ENCODE measurements at places on chromosomes 3 and 15.

GRCh38 chr15:58419803-58420524 lies 11.8 kb upstream of the LIPC start:
- no peak for DNase-seq

DNA sequence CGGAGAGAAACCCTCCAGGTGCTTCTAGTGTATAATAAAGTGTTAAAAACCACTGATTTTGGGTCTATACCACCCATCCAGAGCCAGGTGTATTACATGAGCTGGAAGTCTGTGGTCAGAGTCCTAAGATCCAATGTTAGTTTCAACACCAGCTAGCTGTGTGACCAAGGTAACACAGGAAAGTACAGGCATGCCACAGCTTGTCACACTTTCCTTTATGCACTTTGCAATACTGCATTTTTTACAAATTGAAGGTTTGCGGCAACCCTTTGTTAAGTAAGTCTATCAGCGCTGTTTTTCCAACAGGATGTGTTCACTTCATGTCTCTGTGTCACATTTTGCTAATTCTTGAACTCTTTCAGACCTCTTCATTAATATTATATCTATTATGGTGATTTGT lies 201.3 kb upstream of the PRICKLE2 start:
- DNase-seq: no peak

DNA sequence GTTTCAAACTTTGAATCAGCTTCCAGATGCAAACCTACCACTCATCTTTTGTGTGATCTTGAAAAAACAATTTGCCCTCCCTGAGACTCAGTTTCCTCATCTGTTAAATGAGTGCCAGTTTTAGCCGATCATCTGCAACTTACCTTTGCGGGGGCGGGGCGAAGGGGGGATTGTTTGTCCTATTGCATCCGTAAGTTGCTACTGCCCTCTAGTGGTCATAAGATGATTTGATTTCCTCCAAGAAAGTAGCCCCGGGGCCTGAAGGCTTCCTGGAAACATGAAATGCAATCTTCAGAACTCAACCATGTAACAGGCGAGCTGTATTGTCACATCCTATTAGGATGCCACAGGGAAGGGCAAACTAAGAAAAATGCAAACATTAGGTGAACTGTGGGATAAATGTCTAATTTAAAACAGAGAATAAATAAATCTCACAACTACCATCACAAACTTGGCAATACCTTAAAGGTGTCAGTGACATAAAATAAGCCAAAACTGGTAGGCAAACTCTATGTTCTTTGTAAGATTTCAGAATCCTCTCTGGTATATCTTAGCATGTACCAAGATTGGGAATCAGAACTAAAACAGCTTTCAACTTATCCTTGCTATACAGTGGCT lies 63.5 kb upstream of the CLDN18 start:
- peak; percentile 74 for DNase-seq

DNA sequence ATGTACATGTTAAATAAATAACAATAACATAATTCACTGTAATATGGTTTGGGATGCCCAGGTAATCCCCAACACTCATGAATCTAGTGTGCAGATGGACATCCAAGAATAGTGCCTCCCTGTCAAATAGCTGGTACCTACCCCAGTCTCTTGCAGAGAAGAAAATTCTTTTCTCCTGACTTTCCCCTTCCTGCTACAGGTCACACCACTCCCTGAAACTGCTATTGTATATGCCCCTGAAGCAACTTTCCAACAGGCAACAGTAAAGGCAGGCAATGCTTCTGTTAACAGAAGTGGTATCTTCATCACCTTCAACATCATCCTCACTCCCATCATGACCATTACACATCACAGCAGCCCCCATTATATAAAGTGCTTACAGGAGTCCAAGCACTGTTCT lies 431.6 kb downstream of the MAGI1 start:
- no peak for DNase-seq

- no peak for DNase-seq
Observed at GRCh38 chr15:78603467-78603866, 17.3 kb downstream of the CHRNA3 start.

DNA sequence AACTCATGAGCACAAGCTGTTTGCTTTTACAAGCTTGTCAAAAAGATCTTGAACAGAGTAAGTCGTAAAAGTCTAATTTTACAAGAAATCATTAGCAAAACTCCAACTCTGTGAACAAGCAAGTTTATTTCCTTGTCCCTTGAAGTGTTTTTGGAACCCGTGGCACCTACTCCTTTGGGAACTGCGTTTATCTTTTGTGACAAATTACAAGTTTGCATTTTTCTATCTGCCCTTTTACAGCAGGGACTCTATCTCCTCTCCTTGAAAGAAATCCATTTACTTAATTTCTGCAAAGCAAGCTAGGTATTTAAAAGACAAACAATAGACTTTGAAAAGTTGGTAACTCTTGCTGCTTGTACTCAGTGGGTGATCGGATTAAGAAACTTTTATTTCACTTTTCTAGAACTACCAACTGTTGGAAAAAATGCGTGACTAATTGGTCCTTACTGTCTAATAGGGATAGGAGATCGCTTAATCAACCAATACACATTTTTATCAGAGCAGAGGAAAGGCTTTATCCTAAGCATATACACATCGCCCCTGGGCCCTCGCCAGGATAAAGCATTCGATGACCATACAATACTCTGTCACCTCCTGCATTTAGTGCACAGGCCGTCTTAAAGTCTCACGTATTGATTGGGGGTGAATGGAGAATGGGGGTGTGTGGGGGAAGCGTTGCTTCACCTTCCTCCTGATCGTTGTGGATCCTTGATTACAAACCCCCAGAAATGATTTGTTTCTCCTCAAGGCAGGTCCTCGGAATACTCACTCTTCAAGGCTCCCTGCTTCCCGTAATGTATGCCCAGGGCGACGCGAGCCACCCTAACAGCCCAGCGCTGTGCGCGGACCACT lies 1.7 kb downstream of the PRTG start:
- DNase-seq: no peak

GRCh38 chr15:78195735-78196201 lies 38.6 kb downstream of the ACSBG1 start:
- peak; percentile 59 for DNase-seq

- peak; percentile 1 for DNase-seq
Observed at GRCh38 chr3:109985943-109986555, 648.7 kb upstream of the DPPA4 start.
